ENCODE measurements at places on chromosomes 4 and X.

DNA sequence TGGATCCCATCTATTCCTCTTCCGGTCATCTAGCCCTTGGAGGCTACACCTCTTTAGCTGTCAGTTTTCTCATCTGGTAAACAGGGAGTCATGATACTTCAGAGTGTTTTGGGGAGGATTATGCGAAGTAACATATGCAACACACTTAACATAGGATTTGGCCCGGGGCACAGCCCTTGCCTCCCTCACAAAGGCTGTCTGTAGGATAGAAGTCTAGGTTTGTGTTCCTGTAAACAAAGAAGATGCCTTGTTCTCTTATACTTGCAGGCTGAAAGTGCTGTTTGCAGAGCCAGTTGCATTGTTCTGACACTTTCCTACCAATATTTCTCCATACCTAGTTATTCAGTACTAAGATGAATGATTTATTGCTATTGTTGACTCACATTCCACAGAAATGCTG, 2.2 kb upstream of the APELA start:
- H3K27ac ChIP-seq: no peak overlapping the region
- no peaks in the 10 kb centered on the region for H3K36me3 ChIP-seq
- no peak for DNase-seq
- H3K27me3 ChIP-seq: no peaks in the 10 kb centered on the region
- no peak overlapping the region for H3K4me3 ChIP-seq
- no peaks in the 10 kb centered on the region for H3K4me1 ChIP-seq

GRCh38 chr4:16672421-16672820, 226.0 kb downstream of the LDB2 start:
- H3K27ac ChIP-seq: peak overlapping the region; percentile 7
- H3K4me3 ChIP-seq: no peak overlapping the region
- DNase-seq: no peak
- no peaks in the 10 kb centered on the region for H3K36me3 ChIP-seq
- no peaks in the 10 kb centered on the region for H3K27me3 ChIP-seq

GRCh38 chr4:36039026-36039425, 205.3 kb downstream of the ARAP2 start:
- H3K36me3 ChIP-seq: no peaks in the 10 kb centered on the region
- no peak overlapping the region for H3K4me3 ChIP-seq
- no peak overlapping the region for H3K27ac ChIP-seq
- H3K27me3 ChIP-seq: no peaks in the 10 kb centered on the region
- H3K4me1 ChIP-seq: no peaks in the 10 kb centered on the region
- no peak for DNase-seq

- peaks cover 50% of the 10 kb centered on the region for H3K4me1 ChIP-seq
- H3K4me3 ChIP-seq: no peak overlapping the region
- DNase-seq: no peak
- no peak overlapping the region for H3K27ac ChIP-seq
- H3K36me3 ChIP-seq: no peaks in the 10 kb centered on the region
- H3K27me3 ChIP-seq: no peaks in the 10 kb centered on the region
Measured at GRCh38 chr4:24557026-24558025, 27.0 kb downstream of the DHX15 start.

DNA sequence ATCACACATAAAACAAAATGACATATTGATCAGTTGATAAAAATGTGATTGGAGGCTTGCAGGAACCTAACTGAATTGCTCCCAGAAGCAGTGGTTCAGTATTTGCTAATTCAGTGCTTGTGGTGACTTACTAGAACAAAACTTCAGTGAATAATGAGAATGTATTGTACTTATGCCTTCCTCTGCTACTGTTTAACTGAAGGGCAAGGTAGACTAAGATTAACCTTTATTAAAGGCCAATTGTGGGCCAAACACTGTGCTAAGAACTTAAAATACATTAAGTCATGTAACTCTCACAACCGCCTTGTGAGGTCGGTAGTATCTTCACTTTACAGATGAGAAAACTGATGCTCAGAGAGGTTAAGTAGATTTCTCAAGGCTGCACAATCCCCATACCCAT, 14.9 kb downstream of the IGFBP7 start:
- H3K36me3 ChIP-seq: no peaks in the 10 kb centered on the region
- H3K4me3 ChIP-seq: no peak overlapping the region
- H3K27ac ChIP-seq: peak overlapping the region; percentile 10
- DNase-seq: no peak
- H3K4me1 ChIP-seq: peaks cover 58% of the 10 kb centered on the region
- H3K27me3 ChIP-seq: no peaks in the 10 kb centered on the region

GRCh38 chr4:176186671-176187395, 8.6 kb downstream of the SPATA4 start:
- no peak for DNase-seq
- no peaks in the 10 kb centered on the region for H3K36me3 ChIP-seq
- H3K4me3 ChIP-seq: no peak overlapping the region
- no peaks in the 10 kb centered on the region for H3K27me3 ChIP-seq

DNA sequence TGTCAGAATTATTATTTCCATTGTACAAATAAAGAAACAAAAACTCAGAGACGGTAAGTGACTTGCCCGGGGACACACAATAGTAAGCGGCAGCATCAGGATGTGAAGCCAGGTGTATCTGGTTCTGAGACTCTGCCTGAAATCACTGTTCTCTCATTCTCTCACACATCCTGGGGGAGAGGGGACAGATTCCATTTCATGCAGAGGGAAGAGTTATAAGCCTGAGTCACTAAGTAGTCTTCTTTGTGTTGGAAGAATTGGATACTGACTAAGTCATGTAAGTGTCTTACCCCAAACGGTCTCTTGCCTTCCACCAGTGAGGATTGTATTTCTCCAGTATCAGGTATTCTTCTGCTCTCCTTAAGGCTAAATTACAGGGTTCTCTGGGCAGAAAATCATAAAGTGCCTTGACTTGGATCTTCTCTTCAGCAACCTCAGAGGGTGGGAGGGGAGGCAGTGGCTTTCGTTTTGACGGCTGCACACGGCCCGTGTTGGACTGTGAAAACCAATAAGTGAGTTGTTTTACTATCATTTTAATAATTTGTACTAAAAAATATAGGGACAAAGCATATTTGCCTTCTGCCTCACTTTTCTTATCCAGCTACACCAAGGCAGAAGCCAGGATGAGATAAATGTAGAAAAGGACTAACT, 21.9 kb downstream of the TXK start:
- no peaks in the 10 kb centered on the region for H3K36me3 ChIP-seq
- no peak for DNase-seq
- no peak overlapping the region for H3K27ac ChIP-seq

- no peak overlapping the region for H3K4me3 ChIP-seq
- H3K36me3 ChIP-seq: no peaks in the 10 kb centered on the region
- no peak for DNase-seq
- no peaks in the 10 kb centered on the region for H3K4me1 ChIP-seq
Measured at GRCh38 chrX:150375243-150375770, 12.2 kb downstream of the MAMLD1 start.

GRCh38 chr4:10311939-10312338, 145.3 kb downstream of the ZNF518B start:
- H3K27me3 ChIP-seq: no peaks in the 10 kb centered on the region
- DNase-seq: no peak
- no peak overlapping the region for H3K27ac ChIP-seq
- no peaks in the 10 kb centered on the region for H3K36me3 ChIP-seq
- no peaks in the 10 kb centered on the region for H3K4me1 ChIP-seq
- H3K4me3 ChIP-seq: no peak overlapping the region

- DNase-seq: no peak
- H3K27ac ChIP-seq: no peak overlapping the region
- no peaks in the 10 kb centered on the region for H3K4me1 ChIP-seq
Measured at GRCh38 chr4:61938250-61938846, 738.2 kb downstream of the ADGRL3 start.

DNA sequence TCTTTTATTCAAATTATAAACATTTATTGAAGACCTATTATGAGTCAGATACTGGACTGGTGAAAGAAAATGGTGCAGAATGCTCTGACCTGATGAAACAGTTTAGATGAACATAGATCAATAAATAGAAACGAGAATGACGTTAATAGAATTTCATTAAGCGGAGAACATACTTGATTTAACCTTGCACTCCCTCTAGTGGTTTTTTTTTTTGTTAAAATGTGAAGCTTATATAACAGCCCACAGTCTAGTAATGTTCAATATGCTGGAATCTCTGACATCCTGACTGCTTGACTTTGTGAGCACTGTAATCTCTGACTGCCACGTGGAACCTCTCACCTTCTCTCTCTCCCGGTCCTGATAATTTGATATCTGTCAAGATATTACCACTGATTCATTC, 32.3 kb downstream of the HDAC8 start:
- DNase-seq: no peak
- no peaks in the 10 kb centered on the region for H3K4me1 ChIP-seq
- H3K27ac ChIP-seq: no peak overlapping the region
- no peaks in the 10 kb centered on the region for H3K36me3 ChIP-seq
- no peak overlapping the region for H3K4me3 ChIP-seq
- H3K27me3 ChIP-seq: no peaks in the 10 kb centered on the region

- no peak overlapping the region for H3K27ac ChIP-seq
- no peaks in the 10 kb centered on the region for H3K27me3 ChIP-seq
- H3K4me3 ChIP-seq: no peak overlapping the region
- H3K36me3 ChIP-seq: no peaks in the 10 kb centered on the region
Measured at GRCh38 chr4:5146248-5146647, 95.0 kb downstream of the STK32B start.

- no peaks in the 10 kb centered on the region for H3K36me3 ChIP-seq
- H3K4me3 ChIP-seq: no peak overlapping the region
- no peaks in the 10 kb centered on the region for H3K4me1 ChIP-seq
- no peak overlapping the region for H3K27ac ChIP-seq
- no peaks in the 10 kb centered on the region for H3K27me3 ChIP-seq
- no peak for DNase-seq
Measured at GRCh38 chrX:111661241-111661640, 19.7 kb upstream of the ALG13 start.

DNA sequence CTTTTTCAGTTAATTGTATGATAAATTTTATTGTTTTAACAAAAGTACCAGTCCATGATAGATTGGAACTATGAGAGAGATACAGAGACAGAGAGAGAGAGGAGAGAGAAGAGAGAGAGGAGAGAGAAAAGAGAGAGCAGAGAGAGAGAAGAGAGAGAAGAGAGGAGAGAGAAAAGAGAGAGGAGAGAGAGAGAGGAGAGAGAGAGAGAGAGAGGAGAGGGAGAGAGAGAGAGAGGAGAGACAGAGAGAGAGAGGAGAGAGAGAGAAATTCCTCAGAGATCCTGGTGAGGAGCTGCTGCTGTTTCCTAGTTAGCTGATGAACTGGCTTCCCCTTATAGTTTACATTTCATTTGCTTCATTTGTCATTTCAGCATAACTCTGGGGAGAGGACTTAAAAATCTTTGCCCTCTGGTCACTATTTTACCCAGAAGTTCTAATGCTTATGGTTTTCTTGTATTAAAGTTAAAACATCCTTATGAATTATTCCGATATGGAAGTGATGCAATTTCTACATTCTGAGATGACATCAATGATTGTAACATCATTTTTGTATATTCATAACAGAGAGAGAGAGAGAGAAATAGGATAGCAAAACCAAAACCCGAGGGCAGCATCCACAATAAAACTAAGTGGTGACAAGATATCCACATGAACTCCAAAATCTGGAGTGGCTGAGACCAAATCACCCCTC, 10.8 kb downstream of the CTAG1A start:
- H3K36me3 ChIP-seq: no peaks in the 10 kb centered on the region
- H3K27ac ChIP-seq: no peak overlapping the region
- no peaks in the 10 kb centered on the region for H3K4me1 ChIP-seq
- DNase-seq: no peak
- H3K27me3 ChIP-seq: no peaks in the 10 kb centered on the region
- H3K4me3 ChIP-seq: no peak overlapping the region

DNA sequence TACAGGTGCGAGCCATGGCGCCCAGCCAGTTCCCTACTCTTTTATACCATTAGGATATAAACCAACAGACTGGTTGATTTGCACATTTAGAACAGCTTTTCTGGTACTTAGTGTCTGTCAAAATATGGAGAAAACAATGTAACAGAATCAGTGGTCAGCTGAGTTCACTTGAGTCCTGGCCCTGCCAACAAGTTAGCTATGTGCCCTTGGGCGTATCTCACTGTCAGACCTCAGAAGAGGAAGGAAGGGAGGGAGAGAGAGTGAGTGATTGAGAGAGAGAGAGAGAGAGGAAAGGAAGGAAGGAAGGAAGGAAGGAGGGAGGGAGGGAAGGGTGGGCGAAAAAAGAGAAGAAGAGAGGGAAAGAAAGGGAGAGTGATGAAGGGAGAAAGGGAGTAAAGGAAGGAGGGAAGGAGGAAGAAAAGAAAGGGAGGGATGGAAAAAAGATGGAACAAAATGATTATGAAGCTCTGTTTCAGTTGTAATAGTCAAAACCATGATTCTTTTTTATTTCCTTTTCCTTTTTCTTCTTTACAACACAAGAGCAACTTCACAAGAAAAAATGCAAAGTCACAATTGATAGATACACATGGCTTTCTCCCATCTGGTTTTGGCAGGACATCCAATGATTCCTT, 55.7 kb upstream of the PDGFRA start:
- H3K4me3 ChIP-seq: no peak overlapping the region
- no peaks in the 10 kb centered on the region for H3K4me1 ChIP-seq
- no peaks in the 10 kb centered on the region for H3K27me3 ChIP-seq
- H3K27ac ChIP-seq: no peak overlapping the region

DNA sequence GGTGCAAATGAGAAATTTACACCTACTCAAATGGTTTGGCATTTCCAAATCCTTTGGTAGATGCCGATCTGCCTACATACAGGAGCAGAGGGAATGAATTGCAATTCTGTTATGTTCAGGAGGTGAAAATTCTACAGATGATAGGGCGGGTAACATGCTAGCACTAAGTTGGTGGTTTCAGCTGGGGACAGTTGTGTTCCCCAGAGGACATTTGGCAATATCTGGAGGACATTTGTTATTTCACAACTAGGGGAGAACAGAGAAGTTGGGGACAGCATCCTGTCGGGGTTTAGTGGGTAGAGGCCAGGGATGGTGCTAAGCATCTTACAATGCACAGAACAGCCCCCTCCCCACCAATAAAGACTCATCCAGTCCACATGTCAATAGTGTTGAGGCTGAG, 96.5 kb upstream of the PUDP start:
- H3K36me3 ChIP-seq: no peaks in the 10 kb centered on the region
- H3K4me1 ChIP-seq: no peaks in the 10 kb centered on the region
- DNase-seq: no peak

DNA sequence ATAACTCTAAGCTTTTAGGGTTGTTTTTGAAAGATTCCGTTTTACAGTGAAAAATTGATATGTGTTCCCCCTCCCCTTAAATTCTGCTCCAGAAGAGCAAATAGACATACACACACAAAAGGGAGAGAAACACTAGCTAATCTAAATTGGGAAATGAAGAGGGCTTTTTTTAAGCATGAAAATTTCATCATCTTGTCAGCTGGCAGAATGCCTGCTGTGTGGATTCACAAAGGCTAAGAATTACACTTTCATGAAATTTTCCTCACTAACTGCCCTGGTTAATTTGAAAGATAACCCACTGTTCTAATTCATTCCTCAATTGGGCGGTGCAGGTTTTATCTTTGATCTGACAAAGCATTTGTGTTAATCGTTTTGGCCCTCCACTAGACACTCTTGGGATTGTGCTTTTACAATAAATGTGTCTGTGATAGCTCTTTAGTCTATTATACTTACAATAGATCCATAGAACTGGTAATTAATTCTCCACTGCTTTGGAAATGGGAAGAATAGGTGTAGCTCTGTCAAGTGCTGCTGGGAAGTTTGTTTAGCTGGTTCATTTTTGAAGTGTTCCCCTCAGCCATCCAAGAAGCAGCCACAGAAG, 152.9 kb downstream of the POLA1 start:
- no peaks in the 10 kb centered on the region for H3K36me3 ChIP-seq
- H3K4me3 ChIP-seq: no peak overlapping the region
- H3K27me3 ChIP-seq: no peaks in the 10 kb centered on the region
- no peak for DNase-seq
- no peak overlapping the region for H3K27ac ChIP-seq

All from vagina (tissue), 2 donors.